ENCODE measurements at places on chromosomes 5 and 9. TPM values are rescaled to one million over a fixed set of nuclear protein-coding genes. Genes with fewer than 3 reads are reported as not detected.

The SPATA31C1 gene
- polyA plus RNA-seq: not detected

The ZBED3 gene
- polyA plus RNA-seq: 4.3 TPM

The FBXL7 gene
- 2.7 TPM for polyA plus RNA-seq

The ISOC1 gene
- 21.6 TPM for polyA plus RNA-seq

The LTC4S gene
- 3.6 TPM for polyA plus RNA-seq

The POMT1 gene
- polyA plus RNA-seq: 4.4 TPM

GRCh38 chr5:178196986-178197385 is 7.3 kb upstream of the HNRNPAB start:
- DNase-seq: peak; percentile 32
- no peak overlapping the region for H3K4me3 ChIP-seq
- H3K4me1 ChIP-seq: no peaks in the 10 kb centered on the region
- no peaks in the 10 kb centered on the region for H3K27me3 ChIP-seq
- H3K36me3 ChIP-seq: no peaks in the 10 kb centered on the region

GRCh38 chr5:61981886-61982285 is 324.1 kb upstream of the KIF2A start:
- H3K4me1 ChIP-seq: no peaks in the 10 kb centered on the region
- H3K4me3 ChIP-seq: no peak overlapping the region
- no peaks in the 10 kb centered on the region for H3K27me3 ChIP-seq
- no peak overlapping the region for H3K27ac ChIP-seq

Measured in sigmoid colon (tissue), 7 donors.